ENCODE measurements at places on chromosomes 13 and 19.

DNA sequence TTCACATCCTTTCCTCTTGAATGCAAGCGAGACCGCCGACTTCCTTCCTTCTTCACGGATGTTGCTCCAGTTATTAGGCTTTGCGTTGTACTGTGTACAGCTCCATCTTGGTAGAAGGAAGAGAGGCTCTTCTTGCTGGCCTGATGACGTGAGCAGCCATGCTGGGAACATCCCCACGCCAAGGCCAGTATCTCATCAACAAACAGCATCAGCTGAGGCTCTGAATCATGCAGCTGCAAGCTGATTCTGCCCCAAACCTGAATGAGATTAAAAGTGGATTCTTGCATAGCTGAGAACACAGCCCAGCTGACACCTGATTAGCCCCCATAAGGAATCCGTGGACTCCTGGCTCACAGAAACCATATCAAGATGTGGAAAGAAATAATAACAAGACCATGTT, 809.6 kb downstream of the EFNB2 start:
- DNase-seq: no peak

DNA sequence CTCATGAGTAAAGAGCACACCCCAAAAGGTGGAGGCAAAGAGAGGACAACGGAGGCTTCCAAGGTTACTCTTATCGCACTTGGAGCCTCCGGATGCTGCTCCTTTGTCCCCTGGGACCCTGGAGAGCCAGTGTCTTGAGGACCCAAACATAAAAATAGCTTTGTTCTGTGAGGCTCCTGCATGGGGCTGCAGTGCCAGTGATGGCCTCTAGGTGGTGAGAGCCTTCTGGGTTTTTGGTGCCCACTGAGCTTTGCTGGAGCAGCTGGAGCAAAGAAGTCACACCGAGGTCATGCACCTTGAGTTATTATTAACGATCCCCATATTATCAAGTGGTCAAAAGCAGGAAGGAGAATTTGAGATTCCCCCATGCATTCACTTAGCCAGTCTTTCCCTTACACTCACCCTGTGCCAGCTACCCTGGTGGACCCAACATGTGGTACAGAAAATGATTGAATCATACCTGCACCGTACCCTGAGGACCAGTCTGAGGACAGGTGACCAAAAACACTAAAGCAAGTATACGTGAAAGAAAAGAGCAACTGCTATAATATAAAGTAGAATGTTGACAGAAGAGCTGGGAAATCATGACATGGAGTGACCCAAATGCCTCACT, 41.5 kb downstream of the ZNF682 start:
- DNase-seq: no peak

DNA sequence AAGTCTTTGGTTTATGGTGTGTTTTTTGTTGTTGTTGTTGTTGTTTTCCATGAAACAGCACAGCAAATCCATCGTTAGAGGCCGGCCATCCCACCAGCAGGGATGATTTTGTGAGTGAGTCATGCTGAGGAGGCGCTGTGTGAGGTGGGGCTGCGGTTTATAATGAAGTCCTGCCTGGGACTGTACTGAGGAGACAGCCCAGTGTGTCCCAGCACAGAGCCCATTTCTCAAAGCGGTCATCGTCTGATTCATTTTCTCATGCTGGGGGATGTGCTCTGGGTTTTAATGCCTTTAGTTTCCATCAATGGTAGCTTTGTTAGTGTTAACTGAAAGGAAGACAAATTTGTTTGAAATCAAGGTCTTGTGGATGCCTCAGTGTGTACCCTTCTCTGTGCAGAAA, 129.3 kb upstream of the SERP2 start:
- DNase-seq: no peak

- peak; percentile 92 for DNase-seq
Observed at GRCh38 chr19:18742838-18743783, 48.0 kb downstream of the COMP start.

Measured in large intestine (tissue), 12 donors.